NCI-H1092 treated with DMSO at 0.1 percent for 48 hours (cell line): ENCODE measurements at places on chromosomes 3 and 15.

DNA sequence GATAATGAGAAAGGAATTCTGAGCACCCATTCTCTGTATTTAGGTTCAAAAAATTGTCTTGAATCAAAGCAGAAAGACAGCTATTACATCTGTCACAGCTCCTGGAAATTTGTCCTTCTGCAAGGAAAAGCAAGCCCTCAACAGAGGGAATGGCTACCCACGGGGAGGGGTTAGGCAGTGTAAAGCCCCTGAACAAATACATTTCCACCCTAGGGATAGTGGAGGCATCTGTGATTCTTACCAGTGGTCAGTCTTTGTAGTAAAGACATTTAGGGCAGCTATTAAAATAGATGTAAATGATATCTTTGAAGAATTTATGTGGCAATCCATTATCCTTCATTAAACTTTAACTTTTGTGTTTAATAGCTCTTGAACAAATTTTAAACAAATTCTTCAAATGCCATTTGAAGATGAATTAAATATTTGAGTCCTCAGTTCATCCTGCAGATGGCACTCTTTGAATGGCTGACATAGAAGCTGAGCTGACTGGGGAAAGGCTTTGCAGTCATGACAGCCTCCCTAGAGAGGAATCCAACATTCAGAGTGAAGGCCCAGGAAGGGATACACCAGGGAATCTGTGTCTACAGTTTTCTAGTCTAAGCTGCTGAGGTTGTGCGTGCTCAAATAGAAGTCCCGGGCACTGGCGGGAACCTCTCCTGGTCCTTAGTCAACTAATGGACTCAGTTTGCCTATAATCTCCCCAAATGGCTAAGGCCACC lies 359.7 kb upstream of the ROPN1 start:
- peak; percentile 76 for DNase-seq

DNA sequence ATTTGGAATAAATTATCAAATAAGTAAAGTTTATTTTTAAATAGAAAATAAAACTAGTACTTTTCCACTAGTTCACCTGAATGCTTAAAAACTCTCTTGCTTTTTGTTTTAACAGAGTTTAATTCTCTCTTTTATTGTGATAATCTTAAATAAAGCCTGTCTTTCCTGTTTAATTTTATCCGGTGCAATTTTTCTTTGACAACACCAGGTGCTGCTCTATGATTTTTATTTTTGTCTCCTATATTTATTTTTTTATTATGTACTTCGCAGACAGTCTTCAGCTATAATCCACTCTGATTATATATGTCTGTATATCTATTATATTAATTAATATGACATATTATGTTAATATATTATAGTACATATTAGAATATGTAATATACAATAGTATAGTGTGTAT lies 1293.0 kb upstream of the EPHA6 start:
- DNase-seq = no peak

DNA sequence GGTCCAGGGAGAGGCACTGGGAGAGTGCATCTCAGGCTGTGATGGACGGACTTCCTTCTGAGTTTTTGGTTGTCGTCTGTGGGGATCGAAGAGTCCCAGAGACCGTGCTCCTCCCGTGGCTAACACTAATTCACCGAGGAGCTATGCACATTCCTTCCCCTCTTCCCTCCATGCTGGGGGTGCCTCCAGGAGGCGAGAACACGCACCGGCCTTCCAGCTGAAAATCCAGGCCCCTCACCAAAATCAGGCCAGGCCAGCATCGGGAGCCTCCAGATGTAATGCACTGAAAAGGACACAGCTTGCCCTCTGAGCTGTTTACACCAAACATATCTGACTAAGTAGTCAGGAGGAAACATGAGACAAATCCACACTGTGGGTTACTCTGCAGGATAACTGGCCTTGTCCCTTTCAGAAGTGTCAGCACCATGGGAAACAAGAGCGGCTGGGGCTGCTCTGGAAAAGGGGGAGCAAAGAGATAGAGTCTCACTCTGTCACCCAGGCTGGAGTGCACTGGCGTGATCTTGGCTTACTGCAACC lies 5.5 kb downstream of the RNU5B-1 start:
- DNase-seq = no peak

GRCh38 chr3:186950402-186951093 lies 20.2 kb downstream of the ST6GAL1 start:
- no peak for DNase-seq

- no peak for DNase-seq
Observed at GRCh38 chr3:84125201-84125721, 833.5 kb upstream of the CADM2 start.

DNA sequence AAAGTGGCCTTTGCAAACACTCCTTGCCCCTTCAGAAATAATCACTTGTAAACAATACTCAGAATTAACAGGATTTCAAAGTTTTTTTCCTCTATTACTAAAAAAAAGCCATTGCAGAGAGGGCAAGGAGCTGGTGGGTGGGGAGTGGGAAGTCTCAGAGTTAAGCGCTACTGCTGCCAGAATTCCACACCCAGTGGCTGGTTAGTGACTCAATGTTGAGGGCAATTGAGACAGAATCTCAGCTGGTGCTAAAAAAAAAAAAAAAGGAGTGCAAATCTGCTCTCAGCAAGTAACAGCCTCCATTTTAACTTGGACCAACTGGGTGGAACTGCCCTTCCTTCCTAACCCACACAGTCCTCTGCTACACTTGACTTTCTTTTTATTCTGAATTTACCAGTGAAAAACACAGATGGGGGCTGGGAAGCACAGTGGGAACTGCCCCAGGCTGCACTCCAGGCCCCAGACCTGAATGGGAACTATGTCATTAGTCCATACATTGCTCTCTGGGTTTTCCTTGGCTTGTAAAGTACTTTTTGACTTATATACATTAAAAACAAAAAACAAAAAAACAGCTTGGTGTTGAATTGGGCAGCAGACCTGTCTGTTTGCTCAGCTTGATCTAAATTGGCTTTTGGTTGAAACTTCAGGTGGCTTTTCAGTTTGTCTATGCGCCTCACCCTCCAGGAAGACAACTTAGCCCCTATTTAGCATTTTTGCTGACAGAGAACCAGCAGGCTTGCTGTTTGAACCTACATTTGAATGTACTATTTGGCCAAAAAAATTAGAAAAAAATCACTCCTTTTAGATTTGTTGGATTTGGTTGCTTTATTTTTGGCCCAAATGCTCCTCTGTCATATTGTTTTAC lies 357.8 kb upstream of the TBL1XR1 start:
- peak; percentile 78 for DNase-seq

- no peak for DNase-seq
Observed at GRCh38 chr3:10530241-10530640, 24.9 kb upstream of the ATP2B2 start.

GRCh38 chr15:80819001-80819400 lies 39.8 kb downstream of the CEMIP start:
- no peak for DNase-seq

DNA sequence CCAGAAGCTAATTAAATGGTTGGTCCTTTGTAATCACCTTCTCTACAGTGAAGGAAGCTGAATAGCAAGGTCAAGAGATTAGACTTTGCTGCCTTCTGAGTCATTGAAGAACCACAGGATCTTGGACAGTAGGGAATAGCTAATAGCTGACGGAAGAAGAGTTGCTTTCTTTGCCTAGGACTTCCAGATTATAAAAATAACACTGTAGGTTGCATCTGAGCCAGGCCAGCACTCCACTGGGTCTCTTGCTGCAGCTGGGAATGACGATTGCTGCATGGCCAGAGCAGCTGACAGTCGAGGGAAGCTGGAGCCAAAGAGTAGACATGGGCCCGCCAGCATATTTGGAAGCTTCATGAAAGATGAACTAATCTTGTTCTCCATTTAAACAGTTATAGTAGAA lies 81.5 kb upstream of the KCNMB2 start:
- DNase-seq = no peak

DNA sequence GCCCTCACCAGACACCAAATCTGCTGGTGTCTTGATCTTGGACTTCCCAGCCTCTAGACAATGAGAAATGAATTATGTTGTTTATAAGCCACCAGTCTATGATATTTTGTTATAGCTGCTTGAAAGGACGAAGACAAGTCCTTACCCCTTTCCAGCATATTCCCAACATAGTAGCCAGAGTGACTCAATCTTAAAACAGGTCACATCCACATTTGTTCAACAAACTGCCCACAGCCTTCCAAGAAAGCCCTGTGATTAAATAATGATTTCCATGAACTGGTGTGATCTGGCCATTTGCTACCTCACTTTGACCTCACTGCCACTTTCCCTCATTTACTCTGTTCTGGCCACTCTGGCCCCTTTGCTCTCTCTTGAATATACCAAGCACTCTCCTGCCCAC lies 193.7 kb upstream of the CFAP20DC start:
- no peak for DNase-seq

- no peak for DNase-seq
Observed at GRCh38 chr3:16945330-16945729, 60.6 kb downstream of the PLCL2 start.

DNA sequence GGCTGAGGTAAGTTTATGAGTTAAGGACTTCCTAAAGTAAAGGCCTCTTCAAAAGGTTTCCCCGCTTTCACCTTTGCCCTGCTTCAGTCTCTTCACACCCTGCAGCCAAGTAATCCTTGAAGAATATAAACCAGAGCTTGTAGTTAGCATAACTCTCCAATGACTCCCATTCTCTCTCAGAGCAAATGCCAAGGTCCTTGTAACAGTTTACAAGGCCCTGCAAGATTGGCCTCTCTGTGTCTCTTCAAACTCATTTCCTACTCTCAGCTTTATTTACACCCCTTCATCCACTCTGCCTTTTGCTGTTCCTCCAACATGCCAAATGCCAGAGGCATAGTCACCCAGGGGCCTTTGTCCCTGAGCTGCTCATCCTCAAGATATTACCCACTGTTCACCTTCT lies 60.5 kb upstream of the MME start:
- no peak for DNase-seq

DNA sequence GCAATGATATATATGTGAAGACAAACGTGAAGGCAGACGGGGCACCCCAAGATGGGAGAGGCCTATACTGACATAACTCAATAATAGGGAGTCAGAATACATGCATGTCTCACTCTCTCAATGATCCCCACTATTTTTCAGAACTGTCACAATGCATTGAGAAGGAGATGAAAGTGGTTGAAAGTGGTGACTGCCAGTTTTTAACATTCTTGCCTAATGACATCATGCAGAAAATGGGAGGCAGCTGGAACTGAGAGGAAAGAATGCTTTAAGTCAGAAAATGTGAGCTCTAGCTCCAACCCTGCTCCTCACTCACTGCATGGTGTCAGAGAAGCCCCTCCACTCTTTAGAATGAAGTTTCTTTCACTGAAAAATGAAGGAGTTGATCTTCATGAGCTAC lies 55.3 kb upstream of the P2RY1 start:
- DNase-seq = no peak

GRCh38 chr3:132145833-132146232 lies 111.0 kb upstream of the CPNE4 start:
- DNase-seq = no peak

DNA sequence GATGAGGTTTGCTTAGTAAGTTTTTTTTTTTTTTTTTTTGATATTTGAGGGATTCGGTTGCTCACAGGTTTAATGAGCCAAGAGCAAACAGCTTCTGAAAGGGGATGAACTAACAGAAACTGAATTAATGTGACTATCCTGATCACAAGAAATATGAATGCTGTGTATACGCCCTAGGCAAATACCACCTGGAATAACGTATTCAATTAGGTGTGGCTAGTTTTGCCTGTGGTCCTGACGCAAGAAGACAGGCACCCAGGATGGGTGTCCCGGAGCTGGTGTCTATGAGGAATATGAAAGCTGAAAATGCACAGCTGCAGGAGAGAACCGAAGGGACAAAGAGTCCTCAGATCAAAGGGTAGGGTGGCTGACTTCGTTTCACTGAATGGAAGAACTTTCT lies 14.6 kb downstream of the LSG1 start:
- no peak for DNase-seq

DNA sequence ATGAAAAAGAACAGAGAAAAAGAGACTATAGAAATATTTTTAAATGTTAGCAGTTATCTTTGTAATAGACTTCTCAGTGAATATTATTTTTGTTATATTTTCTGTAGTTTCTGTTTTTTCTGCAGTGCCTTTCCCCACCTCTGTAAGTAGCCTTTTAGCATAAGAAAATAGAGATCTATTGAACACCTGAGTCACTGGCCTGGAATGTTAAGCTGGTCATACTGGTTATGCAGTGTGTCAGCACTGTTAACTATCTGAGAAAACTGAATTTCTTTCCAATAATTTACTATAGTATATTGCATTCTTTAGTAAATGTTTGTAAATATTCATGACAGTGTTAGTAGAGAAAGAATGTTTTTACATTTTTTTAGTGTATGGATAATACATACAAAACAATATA lies 79.8 kb downstream of the NECTIN3 start:
- no peak for DNase-seq

DNA sequence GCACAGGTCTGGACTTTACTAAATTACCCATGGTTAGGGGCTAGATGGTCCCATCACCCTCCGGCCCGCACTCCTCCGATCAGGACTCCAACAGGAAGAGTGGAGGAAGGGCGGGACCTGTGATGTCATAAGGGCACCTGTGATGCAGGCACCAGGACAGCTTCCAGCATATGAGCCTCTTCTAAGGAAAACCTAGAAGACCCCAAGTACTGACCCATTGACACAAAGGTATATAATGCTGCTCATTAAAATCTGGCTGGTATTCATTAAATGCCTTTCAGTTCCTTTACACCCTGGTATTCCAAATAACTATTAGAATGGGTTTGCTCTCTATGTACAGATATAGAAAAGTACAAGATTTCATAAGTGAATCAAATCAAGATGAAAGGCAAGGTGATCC lies at the start of gene IQCF5:
Gene IQCF5 (minus strand): TSS at position 101 of the 400 bp plus-strand sequence. CDS start 70 bp downstream, at position 31.
- DNase-seq = no peak
